ENCODE measurements at places on chromosomes 6 and 20.

- no peak for DNase-seq
These were observed 75.4 kb upstream of the INSM1 start for GRCh38 chr20:20292472-20292871.

- peak; percentile 45 for DNase-seq
These were observed 7.3 kb downstream of the EYA4 start for GRCh38 chr6:133248241-133249001.

- no peak for DNase-seq
These were observed 912.2 kb upstream of the ADGRB3 start for GRCh38 chr6:67722861-67723261.

- no peak for DNase-seq
These were observed 178.8 kb upstream of the SNX9 start for GRCh38 chr6:157644043-157644810.

GRCh38 chr20:62277253-62277652 is 25.5 kb upstream of the ADRM1 start:
- no peak for DNase-seq

DNA sequence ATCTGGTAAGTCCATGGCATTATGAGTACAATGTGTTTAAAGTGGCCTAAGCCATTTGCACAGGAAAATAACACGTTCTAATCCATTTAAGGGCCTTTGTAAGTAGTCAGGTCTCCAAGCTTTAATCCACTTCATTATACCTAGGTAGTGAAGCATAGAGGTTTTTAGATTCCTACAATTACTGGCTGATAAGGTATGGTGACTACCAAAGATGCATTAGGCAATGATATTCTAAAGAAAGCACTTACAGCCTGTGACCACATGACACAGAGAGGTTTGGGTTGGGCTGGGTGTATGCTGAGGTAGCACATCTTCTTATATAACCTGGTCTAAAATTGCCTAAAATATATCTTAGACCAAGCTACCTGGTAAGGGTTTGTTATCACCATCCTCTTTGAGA is 504.4 kb downstream of the TFAP2B start:
- DNase-seq = no peak

GRCh38 chr6:64777941-64778785 is 928.9 kb downstream of the EYS start:
- peak; percentile 10 for DNase-seq

DNA sequence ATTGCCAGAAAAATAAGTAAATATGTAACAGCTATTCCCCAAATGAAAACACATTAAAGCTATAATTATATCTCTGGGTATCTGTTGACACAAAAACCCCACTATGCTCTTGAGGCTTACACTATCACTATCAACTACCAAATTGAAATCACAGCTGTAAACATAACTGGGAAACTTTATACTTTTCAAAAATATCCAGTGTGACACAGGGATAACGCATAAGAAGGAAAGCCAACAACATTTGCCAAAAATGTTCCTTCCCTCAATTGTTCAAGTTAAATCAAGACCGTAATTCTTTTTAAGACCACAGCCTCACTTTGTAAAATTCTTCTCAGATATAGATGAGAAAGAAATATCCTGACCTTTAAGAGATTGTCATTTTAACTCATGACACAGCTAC is 3.1 kb downstream of the ZHX3 start:
- DNase-seq = no peak

DNA sequence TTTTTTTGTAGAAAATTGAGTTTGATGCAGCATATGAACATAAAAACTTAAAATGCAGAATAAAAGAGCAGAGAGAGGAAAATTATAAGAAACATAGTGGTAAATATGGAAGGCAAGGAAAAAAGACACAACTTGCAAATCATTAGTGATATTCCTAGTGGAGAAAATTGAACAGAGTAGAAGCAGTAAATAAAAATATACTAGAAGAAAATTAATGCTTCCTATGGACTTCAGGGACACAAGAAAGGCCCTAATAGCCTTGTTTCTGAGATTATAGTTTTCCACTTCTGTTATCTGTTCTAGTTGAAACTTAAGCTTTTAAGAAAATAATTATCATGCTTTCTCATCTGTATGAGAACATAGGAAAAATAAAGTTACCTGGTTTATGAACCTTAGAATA is 25.6 kb upstream of the ADIG start:
- no peak for DNase-seq

DNA sequence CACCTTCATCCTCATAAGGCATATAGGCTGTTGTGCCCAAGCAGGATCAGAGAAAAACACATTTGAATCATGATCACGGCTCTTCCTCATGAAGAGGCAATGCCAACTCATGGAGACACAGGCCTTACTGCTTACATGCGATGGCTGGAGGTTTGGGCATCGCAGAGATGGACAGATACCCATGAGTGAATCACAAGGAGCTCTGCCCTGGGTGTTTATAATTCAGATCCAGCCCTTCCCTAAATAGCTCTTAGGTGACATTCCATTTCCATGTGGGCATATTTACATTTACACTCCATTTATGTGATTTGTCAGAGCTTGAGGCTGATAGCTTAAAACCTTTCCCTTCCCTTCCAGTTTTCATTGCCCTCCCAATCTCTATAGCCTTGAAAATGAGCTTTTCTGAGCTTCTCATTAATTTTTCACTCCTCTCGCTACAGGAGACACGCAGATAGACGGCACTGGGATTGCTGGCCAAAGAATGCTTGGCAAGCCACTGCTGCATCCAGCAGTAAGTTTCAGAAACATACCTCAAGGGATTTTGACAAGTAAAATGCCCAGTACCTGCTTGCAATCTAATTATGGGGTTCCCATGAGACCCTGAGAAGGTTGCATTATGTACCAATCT is 249.1 kb downstream of the TBC1D7 start:
- no peak for DNase-seq

GRCh38 chr20:22408521-22409402 is 175.6 kb downstream of the FOXA2 start:
- no peak for DNase-seq

DNA sequence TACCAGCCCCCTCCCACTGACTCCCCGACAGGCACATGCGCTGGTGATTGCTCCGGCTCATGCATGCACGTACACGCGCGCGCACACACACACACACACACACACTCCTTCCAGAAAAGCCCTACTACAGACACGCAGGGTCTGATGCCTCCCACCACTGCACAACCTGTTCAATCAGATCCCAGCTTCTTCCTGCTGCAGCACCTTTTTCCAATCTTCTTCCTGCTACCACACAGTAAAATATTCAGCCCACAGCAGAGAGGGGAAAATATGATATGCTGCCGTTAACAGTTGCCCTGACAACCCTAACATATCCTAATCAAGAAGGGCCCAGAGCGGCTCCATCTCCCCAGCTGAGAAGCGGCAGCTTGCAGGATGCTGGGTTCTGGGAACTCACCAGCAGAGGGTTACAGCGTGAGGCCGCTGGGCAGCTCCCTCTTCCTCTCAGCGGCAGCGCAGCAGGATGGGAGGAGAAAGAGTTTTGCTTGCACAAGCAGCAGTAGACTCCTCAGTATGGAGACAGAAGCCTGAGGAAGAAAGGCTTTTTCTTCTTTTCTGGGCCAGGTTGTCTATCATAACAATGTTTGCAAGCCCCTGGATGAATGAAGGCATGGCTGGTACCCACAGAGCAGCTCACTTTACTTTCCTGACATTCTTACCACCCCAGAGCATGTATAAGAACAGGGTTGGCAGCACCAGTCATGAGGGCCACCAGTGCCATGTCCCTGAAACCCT is 23.9 kb downstream of the MAP7 start:
- peak; percentile 62 for DNase-seq

DNA sequence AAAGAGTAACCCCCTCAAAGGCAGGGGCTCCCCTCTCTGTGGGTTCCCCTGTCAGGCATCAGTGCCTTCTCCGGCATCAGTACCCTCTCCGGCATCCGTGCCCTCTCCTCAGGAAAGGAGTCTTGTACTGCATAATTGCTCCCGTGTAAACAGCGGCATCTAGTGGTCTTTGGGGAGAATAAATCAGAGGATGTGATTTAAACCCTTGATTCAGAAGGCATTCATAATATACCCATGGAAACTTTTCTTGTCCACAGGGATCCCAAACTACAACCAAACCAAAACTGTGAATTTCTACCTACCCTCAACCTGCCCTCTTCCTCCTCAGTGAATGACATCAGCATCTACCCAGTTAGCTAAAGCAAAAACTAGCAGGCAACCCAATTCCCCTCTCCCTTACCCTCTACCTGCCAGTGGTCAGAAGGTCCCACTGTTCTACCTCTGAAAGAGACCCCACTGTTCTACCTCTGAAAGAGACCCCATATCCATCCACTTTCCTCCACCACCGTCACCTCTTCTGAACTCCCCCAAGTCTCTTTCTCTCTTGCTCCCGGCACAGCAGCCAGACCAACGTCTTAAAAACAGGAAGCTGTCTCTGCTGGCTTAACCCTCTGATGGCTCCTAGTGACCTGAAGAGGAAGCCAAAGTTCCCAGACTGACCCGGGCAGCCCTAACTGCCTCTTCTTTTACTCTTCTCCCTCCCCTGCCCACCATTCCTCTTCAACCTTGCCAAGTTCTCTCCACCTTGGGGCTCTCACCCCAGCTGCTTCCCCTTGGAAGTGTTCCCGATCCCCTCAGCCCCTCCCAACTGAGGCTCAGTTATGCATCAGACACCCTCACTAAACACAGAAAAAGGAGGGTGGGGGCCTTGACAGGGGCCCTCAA is 27.2 kb downstream of the UBE2V1 start:
- DNase-seq = peak; percentile 56

DNA sequence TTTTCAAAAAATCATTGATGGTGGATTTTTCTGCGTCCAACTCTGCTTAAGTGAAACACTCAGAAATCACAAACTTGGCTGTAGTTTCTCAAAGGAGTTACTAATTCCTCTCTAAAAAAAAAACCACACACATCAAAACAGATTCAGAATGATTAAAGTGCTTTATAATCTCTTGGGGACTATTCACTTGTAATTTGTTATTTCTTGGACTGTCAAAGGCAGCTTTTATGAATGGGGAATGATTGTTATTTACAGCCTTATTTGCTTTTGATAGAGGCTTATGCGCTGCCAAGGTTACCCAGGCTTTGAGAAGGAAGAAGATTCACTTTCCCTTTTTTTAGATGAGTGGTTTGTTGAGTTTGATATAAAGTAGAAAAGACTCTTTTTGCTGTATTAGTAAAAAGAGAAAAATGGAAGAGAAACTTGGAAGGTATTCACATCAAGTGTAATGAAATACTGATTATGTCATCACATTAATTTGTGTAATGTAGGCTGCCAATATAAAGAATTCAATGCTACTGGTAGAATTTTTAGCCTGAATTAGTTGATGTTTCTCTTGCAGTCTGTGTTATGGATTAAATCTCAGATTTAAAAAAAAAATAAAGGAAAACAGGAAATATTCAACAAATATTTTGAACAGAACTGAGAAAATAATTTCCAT is 381.0 kb upstream of the SASH1 start:
- no peak for DNase-seq

DNA sequence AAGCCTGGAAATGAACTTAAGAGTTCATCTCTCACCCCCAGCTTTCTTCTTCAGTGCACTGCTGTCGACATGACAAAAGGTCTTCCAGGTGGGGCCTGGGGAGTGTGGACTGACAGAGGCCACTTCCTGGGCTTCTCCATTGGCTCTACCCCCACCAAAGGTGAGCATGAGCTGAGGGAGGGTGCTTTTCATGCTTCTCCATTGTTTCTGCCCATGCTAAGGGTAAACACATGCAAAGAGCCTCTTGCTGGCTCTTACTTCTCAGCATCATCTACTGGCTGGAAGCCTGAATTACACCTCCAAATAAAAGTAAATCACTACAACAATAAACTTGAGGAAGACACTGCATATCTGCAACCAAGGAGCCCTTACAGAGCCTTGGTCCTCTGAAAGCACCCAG is 227.2 kb downstream of the EPM2A start:
- no peak for DNase-seq

- DNase-seq = no peak
These were observed 211.9 kb upstream of the PMEPA1 start for GRCh38 chr20:57921676-57922075.

- no peak for DNase-seq
These were observed 12.5 kb downstream of the NELFCD start for GRCh38 chr20:58993332-58994248.

- no peak for DNase-seq
These were observed 10.3 kb upstream of the IER3 start for GRCh38 chr6:30754631-30755030.

- DNase-seq = no peak
These were observed 401.2 kb downstream of the THBS2 start for GRCh38 chr6:168852376-168852884.

GRCh38 chr20:14407336-14407735 is 69.9 kb upstream of the FLRT3 start:
- DNase-seq = no peak

GRCh38 chr20:16576219-16576618 is 3.0 kb upstream of the KIF16B start:
- no peak for DNase-seq

GRCh38 chr6:125924169-125924568 is 32.4 kb upstream of the HINT3 start:
- no peak for DNase-seq

DNA sequence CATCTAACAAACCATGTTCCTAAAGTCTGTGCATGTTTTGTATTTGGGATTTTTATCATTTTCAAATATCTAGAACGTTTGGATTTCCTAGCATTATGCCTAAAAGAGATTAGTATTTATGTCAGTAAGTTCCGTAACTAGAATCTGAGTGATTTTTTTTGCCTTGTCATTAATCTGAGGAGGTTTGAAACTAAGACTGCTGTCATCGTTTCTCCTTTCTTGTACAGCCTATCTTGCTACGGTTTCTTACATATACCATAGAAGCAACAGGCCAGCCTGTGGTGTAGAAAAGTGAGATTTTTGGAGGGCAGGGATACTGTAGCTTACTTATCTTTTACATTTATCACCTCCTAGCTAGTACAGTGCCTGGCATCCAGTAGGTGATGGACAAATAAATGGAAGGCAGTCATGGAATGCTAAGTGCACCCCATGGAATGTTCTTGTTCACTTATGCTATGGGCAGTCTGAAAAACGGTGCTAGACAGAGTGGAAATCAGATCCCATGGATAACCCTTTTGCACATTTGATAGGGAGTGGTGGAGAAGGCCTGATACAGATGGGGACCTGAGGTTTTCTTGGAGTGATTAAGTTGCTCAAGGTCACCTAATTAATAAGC is 93.9 kb downstream of the ARID1B start:
- no peak for DNase-seq

DNA sequence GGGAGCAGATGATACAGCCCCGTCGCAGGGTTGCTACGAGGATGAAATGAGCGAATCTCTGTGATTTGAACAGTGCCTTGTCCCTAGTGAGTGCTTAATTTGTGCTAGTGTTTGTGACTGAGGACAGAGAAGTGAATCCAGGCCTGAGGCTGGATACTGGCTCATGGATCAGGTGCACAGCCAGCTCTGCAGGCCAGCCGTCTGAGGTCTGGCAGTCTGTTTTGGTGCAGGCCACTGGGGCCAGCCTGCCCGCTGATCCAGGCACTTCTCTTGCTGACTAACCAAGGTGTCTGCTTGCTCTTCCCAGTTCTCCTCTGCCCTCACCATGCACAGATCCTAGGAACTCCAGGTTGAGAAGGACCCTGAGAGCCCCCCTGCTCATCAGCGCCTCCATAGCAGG is 181.0 kb downstream of the LRFN2 start:
- no peak for DNase-seq

- no peak for DNase-seq
These were observed 74.7 kb upstream of the CITED2 start for GRCh38 chr6:139448998-139449610.

All from astrocyte of the spinal cord (primary cell).